ENCODE measurements at places on chromosomes 1 and 21.

DNA sequence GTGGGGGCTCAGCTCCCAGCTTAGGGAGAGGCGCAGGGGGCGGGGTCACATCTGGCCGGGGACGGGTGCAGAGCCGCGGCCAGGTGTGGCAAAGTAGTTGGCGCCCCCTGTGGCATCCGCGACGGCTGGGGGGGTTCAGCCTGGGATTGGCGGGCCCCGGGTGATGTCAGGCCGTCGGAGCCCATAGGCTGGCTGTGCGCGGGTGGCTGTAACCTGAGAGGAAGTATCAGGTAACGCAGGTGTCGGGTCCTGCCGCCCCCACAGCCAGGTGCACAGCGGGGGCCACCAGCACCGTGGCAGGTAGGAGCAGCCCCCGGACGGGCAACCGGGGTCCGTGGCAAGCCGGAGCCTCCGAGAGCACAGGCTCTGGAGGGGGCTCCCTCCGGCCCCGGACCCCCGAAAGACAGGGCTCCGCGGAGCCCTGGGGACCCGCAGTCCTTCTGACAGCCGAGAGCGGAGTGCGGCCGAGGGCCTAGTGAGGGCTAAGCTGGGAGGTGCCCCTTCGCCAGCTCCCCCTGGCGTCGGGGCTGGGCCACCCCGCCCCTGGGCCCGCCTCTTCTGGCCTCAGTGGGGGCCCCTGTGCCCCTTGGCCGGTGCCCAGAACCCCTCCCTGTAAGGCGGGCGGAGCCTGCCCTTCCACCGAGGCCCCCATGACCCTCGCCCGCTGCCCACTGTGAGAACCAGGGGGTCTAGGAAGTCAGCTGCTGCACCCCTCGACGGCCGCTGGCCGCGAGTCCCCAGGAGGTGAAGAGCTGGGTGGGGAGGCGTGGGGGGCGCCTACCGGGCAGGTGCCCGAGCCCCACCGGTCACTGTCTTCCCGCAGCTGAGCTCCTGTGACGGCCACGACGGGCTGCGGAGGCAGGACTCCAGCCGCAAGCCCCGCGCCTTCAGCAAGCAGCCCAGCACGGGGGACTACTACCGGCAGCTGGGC, 17.9 kb downstream of the TNFRSF25 start:
- peak; percentile 49 for DNase-seq

DNA sequence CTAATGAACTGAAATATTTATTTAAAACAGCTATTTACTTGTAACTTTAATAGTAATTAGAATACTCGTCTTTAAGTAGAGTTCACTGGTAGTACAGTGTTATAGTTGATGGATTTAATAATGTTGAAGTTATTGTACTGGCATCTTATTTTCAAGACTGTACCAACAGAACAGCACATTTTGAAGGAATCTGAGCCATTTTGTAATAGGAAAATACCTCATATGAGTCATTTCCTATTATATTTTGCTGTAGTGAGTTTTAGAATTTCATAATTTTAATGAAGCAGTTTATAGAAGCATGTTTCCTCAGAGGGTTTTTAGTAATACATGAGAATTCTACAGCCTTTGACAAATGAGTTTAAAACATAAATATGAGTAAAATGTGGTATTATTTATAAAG, 258.3 kb downstream of the OLFM3 start:
- DNase-seq: no peak

- DNase-seq: no peak
Measured at GRCh38 chr1:94322696-94323095, 85.3 kb upstream of the ARHGAP29 start.

GRCh38 chr1:178630417-178630816, 94.6 kb upstream of the RALGPS2 start:
- no peak for DNase-seq

DNA sequence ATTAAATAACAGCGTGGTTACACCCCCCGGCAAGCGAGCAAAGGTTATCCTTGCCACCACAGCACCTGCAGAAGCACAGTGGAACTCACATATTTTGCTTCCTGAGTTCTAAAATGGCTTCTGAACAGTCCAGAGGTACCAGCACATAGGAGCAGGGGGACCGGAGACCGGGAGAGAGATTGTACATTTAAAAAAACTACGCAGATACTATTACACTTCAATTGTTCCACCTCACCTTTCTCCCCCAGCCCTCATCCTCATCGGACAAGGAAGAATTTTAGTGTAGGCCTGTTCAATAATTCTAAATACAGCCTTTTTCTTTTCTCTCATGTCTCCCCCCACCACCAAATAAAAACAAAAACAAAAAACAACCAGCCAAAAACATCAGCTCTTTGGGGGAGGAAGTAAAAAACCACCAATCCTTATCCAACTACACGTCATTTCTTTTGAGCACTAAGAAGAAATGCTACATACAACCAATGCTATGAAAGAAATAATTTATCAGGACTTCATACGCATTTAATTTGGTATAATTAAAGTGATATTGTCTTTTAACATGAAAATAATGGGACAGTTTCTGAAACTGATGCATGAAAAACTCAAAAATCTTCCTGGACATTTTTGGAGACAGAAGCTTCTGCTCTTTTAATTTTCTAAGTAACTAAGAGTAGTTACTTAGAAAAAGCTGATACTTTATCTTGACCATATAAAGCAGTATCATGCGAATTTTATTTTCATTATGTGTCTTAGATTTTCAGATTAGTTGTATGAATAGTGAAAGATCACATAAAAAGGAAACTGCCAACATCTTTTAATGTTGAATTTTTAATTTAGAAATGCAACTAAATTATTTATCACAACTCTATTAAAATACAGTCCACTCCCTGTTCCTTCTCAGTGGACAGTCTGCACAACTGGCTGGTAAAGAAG, 9.1 kb downstream of the CDKN2C start:
- DNase-seq: peak; percentile 61

DNA sequence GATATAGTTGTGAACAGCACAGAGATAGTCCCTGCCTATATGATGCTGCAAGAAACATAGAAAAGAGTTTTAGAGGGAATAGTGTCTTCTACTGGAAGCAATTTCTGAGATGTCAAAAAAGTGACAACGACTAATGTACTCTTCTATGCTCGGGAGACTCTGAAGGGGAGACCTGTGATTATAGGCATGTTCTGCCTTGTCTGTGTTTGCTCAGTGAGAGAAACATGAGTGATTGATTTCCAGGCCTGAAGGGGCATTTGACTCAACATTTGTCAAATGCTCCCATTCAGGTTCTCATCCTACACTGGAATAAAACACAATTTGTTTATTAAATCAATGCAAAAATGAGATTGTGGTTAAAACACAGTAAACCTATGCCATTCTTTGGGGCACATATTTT, 131.8 kb downstream of the CTH start:
- DNase-seq: no peak

GRCh38 chr1:236081546-236082227, 16.8 kb upstream of the NID1 start:
- DNase-seq: no peak

GRCh38 chr1:55420026-55420425, 204.9 kb upstream of the USP24 start:
- peak; percentile 49 for DNase-seq

GRCh38 chr1:56285554-56286402, 293.6 kb downstream of the PLPP3 start:
- no peak for DNase-seq

GRCh38 chr1:231252336-231252735, 11.3 kb downstream of the GNPAT start:
- DNase-seq: no peak

- DNase-seq: no peak
Measured at GRCh38 chr1:232012773-232013386, 386.3 kb downstream of the DISC1 start.

DNA sequence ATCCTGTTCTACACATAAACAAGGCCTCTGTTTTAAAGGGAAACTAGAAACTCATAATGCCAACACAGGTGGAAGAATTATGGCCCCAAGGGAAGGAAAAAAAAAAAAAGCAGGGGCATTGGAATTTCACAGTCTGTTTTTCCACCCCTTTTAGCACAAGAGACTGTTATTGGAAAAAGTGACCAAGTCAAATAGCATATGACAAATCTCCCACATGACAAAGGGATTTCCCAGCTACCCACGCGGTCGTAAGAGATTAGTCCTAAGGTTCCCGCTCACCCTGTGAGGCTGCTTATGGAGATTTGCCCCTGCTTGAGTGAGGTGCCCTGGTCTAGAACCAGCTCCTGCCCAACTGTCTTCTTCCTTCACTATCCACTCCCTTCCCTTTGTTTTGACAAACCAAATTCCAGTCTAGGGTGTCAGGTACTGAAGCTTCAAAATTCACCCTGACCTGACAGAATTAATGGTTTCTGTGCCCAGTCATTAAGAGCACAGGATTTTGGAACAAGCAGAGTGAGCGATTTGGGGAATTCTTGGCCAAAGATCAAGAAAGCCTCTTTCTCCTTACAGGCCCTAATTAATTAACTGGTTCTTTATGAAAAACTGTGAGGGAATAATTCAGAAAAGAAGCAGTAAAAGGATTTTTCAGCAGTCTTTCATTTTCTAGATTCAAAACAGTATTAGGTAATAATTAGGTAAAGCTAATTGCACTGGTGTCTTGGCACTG, 107.3 kb downstream of the NMNAT2 start:
- peak; percentile 54 for DNase-seq

- DNase-seq: peak; percentile 24
Measured at GRCh38 chr21:32413697-32414578, 1.4 kb downstream of the EVA1C start.

DNA sequence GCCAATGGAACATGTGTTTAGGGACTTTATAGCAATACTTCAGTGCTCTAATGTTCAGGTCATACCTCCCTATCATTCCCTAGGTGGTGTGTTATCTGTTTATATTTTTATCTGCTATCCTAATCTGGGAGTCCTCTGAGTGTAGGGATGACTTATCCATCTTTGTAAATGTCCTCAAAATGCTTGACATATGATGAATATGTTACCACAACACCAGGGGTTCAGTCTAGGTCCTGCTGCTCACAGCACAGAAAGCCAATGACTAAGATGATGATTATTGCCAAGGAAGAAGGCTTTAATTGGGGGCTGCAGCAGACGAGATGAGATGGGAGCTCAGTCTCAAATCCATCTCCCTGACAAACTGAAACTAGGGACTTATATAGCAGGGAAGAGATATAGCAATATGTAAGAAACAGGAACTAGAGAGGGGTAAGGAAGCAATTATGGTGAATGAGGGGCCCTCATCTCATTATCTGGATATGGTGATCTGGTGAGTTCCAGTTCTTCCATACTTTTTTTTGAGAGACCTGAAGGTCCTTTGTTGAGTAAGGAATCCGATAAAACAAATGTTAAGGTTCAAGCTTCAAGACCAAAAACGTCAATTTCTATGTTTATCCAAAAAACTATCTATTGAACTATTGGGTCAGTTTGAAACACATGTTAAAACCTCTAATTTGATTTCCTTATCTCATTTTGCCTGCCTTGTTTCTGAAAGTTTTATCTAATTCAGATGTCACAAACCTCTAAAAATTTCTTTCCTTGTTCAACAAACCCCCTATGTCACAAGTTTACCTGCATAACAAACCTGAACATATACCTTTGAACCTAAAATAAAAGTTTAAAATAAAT, 256.7 kb upstream of the CACYBP start:
- no peak for DNase-seq

DNA sequence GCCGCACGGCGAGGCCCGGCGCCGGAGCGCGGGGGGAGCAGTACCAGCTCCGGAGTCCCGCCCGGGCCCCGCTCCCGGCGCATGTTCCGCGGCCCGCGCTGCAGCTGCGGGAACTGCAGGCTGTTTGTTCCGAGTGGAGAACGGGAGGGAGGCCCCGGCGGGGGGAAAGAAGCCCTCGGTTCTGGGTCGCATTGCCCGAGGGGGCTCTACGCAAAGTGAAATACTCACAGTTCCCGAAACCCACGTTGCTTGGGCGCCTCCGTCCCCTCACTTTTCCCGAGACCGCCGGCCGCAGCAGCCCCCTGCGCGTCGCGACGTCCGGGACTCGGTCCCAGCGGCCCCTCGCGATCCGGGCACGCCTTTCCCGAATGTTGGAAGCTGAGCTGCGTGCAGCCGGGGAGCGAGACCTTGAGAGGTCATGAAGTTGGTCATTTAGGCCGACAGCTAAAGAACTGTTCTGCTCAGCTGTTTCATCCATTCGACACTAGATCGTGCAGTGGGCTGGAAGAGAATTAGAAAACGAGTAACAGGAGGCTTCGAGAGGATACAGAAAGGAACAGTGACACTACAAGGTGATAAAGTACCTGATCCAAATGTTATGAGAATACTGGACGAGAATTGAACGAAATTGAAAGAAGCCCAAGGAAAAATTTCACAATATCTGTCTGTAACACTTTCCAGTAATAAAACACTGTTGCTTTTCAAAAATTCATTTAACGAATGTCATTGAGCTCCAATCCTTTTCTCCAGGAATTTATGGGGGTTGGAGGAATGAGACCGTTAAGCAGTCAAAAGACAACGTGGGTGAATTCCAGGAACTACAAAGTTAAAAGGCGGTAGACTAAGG, 657 bp upstream of the LIN9 start:
- DNase-seq: peak; percentile 87

GRCh38 chr1:151491641-151492040, 19.5 kb upstream of the CGN start:
- DNase-seq: no peak

GRCh38 chr1:203524152-203524551, 30.2 kb downstream of the OPTC start:
- no peak for DNase-seq

DNA sequence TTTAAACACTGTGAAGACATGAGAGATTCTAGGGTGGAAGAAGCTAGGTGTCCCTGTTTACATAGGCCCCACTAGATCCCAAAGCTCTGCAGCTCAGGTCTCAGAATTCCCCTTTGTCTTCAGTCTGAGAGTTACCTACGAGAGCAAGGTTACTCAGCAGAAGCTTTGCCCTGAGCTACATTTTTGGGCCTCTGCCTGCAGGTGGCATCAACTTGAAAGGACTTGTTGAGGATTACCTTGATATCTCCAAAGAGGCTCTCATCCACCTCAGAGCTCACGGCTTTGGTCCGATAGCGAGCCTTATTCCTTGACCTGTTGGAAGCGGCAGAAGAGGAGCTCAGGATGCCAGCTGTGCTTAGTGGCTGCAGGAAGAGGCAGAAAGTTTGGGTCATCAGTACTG, 7.0 kb downstream of the CFAP45 start:
- DNase-seq: no peak

DNA sequence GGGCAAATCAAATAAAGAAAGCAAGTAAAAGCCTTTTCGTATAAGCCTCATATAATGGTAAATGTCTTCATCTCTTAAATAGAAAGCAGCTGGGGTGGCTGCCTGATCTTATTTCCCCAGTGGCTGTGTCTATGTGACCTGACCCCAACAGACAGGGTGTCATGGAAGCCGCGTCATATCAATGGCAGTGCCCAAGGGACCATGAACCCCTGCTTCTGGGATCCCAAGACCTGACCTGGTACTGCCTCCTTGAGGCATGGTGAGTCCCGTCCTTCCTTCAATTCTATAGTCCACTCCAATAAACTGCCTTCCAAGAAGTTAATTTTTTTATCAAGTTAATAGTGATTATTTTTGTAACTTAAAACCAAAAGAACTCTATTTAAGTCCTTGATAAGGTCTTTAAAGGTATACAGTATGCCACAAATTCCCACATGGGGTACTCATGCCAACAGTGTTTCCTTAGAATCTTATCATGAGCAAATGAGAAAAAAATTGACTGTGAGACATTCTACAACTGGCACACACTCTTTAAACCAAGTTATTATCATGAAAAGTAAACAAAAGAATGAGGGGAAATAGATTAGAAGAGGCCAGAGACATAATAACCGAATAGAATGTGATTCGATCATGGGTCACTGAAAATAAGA, 104.6 kb downstream of the ADSS2 start:
- DNase-seq: no peak

Data from eye (tissue), 1 donor.